ENCODE measurements at places on chromosomes 4 and X.

DNA sequence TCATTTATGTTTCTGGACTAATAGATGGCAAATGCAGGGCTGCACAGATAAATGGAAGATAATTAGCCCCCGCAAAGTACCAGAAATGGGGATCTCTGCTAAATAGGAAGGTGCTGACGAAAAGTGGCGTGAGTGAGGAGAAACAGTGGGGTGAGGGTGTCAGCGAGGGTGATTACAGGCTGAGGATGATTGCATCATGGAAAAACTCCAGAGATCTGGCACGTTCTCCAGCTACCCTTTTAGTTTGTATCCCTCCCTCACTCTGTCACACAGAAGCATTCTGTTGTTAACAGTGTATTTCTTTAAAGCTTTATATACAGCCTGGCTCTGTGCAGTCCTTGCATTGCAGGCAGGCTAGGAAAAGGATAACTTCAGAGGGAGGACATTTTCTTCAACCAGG is 309.6 kb upstream of the DDX53 start:
- DNase-seq, result no peak

GRCh38 chrX:132433001-132433400 is 55.8 kb downstream of the MBNL3 start:
- no peak for DNase-seq

GRCh38 chr4:53559021-53559620 is 32.2 kb downstream of the LNX1 start:
- no peak for DNase-seq

GRCh38 chrX:17459661-17460060 is 84.7 kb downstream of the NHS start:
- no peak for DNase-seq

GRCh38 chr4:105520819-105521790 is 31.3 kb upstream of the ARHGEF38 start:
- DNase-seq, result no peak

- DNase-seq, result no peak
These were observed 35.3 kb upstream of the GATB start for GRCh38 chr4:151796106-151796505.

DNA sequence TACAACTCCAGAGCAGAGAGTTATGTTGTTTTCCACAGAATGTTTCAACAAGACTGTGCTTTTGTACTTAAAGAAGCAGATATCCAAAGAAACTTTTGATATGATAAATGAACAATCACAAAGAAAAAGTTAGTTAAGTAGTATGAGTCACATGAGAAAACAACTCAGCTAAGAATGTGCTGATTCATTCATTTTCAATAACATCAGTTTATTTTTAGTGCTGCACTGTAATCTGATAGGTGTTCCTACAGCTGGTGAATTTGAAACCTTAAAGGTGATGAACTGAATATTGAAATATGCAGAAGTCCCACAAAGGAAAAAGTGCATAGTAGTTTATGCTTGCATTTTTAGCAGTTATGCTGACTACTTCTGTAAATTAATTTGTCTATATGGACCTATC is 180.3 kb upstream of the TENM3 start:
- DNase-seq, result no peak

DNA sequence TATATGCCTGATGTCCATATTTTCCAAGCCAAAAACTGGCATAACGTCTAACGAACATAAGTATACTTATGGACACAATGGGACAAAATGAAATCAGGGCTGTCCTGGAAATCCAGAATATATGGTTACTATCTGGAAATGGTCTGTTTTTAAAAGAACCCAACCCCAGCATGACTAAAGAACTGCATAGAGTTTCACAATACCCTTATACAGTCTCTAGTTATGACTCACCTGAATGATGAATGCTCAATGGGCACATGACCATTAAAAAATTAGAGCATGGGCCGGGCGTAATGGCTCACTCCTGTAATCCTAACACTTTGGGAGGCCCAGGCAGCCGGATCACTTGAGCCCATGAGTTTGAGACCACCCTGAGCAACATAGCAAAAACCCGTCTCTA is 31.8 kb downstream of the AMMECR1 start:
- no peak for DNase-seq

DNA sequence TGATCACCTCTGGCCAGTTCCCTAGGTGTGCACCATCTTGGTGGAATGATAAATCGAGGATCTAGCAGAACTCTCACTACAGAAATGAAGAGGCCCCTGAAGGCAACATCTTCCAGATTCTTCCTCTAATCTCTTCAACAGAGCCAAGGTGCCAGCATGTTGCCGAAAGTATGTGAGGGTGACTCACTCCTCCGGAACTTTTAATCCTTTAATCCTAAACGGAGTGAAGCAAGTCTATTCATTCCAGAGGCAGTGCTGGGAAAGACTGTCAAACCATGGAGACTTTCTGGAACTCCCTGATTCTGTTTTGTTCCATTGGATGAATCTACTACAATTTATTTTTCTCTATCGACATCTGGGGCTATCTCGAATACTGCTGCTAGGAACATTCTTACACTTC is 68.7 kb downstream of the SUPT20HL2 start:
- no peak for DNase-seq

- no peak for DNase-seq
These were observed 42.4 kb downstream of the SEPSECS start for GRCh38 chr4:25117716-25118472.

DNA sequence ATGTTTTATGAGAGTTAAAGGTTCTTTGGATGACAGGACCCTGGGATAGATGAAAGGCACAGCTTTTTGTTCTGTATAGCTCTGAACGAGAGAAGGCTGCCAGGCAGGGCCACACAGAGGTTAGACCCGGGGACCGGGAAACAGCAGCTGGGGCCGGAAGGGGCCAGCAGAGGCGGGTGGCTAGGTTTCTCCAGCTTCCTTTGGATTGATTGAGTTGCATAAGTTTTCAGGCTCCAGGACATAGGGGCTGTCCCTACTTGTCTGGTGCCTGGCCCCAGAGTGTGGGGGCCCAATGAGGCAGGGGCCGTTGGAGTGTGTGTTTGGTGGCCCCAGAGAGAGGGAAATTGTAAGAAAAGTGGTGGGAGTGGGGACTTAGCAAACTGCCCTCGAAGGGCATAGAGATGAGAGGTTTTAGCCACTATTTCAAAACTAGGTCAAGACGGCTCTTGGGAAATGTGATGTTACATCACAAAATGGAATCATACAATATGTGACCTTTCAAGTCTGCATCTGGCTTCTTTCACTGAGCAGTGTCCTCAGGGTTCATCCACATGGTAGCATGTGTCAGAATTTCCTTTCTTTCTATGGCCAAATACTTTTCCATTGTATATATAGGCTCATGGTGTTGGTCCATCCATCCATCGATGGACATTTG is 3.7 kb downstream of the ZFP92 start:
- no peak for DNase-seq

- no peak for DNase-seq
These were observed 23.8 kb downstream of the NUDT6 start for GRCh38 chr4:122898370-122899150.

- no peak for DNase-seq
These were observed 28.8 kb downstream of the AMELX start for GRCh38 chrX:11321986-11322385.

- peak; percentile 1 for DNase-seq
These were observed 563.1 kb downstream of the INPP4B start for GRCh38 chr4:142282870-142283431.

DNA sequence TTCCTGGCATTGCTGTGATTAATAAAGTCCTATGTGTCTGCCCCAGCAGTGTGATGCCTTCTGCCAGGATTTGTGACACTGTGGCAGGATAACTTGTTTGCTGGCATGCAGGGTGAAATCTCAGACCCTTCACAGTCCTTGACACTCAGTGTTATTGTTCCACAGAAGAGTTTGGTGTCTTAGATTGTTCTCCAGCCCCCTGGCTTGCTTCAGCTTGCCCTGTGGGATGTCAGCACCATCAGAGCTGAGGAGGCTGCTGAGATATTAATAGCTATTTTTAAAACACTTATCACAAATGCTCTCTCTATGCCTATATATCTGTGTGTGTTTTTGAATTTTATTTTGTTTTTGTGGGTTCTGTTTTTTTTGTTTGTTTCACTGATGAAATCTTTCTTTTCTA is 136.9 kb downstream of the TSPAN5 start:
- DNase-seq, result no peak

DNA sequence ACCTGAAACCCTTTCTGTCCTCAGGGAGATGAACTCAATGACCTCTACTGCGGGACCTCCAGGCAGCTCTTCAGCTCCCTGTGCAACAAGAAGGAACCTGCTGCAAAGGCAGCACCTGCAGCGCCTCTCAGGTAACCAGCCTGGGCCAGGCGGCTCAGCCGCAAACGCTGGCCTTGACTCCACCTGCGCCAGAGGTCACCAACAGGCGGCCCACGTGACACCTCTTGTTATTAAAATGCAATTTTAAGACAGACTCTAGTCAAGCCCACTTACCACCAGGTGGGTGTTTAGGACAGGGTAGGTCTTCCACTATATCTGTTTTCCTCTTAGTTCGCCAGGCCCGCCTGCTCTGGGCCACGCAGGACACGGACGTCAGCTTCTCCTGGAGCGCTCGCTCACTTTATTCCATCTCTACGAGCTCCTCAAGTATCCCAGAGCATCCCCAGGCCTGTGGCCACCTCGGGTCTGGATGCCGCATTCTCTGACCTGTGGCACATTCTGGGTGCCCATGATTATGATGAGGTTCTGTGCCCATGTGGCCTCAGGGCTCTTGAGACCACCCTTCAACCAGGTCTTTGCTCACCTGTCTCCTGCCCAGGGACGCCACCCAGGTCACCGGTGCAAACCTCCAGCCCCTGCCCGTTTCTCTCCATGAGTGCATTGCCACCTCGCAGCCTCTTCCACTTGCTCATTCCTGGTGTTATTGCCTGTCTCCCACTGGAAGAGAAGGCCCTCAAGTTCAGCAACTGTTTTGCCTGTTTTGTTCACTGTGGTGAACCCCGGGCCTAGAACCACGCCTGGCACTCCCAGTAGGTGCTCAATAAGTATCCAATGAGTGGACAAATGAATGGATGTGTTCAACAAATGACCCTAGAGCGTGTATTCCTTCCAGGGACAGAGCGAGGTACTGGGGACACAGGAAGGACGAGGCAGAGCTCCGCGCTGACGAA is 32.8 kb upstream of the JAKMIP1 start:
- DNase-seq, result no peak

GRCh38 chrX:24426340-24426913 is 38.7 kb upstream of the PDK3 start:
- DNase-seq, result no peak

GRCh38 chrX:110699109-110699508 is 96.5 kb downstream of the CHRDL1 start:
- no peak for DNase-seq

DNA sequence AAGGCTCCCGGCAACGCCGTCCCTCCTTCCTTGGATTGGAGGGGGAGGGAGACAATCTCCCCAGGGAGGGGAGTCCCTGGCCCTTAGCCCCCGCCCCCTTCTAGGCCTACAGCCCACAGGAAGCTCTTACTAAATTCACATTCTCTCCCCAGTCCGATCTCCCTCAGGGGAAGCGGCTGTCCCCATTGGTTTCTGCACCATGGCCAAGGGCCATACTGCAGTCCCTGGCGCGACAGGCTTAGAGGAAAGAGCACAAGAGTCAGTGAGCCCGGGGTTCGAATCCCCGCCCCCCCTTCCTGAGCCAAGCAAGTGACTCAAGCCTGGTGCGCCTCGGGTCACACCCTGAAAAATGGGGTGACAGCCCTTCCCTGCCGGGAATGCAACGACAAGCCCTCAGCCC is 1.1 kb downstream of the ABLIM2 start:
- DNase-seq, result no peak

GRCh38 chr4:185205697-185206342 is 2.0 kb upstream of the CFAP97 start:
- no peak for DNase-seq

DNA sequence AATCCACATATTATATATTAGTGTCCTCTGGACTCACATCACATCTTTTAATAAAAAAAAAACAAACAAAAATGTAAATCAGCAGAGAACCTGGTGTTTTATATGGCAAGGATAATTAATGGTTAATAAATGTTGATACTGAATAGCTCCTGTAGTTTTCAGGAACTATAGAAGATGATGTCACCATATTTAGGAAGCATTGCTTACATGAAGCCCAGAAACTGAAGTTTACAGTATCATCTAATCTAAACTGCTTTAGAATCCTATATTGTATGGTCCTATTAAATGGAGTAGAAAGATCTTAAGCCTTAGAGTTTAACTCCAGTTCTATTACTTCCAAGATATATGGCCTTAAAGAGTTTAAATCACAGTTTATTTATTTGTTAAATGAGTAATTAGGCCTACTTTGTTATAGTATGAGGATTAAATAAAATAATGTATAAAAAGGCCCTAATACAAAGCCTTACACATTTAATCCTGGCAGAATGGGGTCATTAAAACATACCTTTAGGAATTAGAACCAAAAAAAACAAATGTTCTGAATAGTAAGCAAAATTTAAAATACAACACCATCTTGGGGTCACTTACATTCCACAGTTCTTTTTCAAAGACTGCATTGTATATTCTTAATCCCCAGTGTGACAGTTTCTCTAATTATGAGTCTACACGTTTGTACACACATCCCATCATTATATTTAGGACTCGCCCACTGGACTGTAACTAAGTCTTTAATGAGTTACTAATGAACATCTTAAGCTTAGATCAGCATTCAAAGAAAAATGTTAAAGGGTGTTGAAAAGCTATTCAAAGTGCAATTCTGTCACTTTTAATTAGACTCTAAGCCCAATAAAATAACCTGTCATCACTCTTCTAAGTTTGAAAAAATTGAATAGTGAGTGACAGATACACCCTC is 305.9 kb downstream of the ADGRL3 start:
- DNase-seq, result no peak

GRCh38 chr4:186172546-186172945 is 18.8 kb upstream of the CYP4V2 start:
- no peak for DNase-seq

- no peak for DNase-seq
These were observed 5.0 kb upstream of the RNF175 start for GRCh38 chr4:153764601-153765368.

DNA sequence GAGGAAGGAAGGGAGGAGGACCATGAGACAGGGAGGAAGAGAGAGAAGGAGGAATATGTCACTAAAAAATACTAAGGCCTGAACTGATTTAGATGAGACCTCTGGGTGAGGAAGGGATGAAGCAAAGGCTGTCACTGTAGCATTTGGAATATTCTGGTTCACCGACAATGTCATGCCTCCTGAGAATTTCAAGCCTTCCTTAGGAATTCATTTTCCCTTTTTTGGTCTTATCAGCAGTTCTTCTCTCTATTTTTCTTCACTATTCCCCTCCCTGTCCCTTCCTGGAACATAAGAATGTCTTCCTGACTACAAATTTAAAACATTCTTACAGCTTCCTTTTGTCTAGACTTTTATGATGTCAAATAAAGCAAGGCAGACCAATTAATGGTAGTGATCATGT is 527.8 kb downstream of the INPP4B start:
- DNase-seq, result no peak

- no peak for DNase-seq
These were observed 21.4 kb upstream of the ANXA10 start for GRCh38 chr4:168070903-168071302.

DNA sequence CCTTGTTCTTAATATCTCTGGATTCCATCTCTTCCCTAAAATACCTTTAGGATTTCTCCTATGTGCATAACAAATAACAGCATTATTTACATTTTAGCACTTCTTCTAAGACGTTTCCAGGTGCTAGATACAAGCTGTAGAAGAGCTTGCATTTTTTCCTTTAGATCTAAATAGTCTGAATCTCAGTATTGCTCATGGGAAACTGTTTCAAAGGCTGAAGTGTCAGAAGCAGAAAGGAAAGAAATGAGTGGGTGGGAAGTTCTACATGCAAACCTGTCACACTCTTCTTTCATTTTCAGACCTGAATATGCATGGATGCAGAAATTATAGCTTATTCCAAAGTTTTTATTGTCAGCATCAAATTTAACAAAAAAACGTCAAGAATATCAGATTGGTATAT is 41.8 kb downstream of the FGF13 start:
- no peak for DNase-seq

Measured in stimulated activated CD8-positive, alpha-beta memory T cell treated with anti-CD3 and anti-CD28 coated beads, Interleukin-4, amount 100 ng/mL, for 1 hour (primary cell).